ENCODE measurements at places on chromosomes 7 and 10.

DNA sequence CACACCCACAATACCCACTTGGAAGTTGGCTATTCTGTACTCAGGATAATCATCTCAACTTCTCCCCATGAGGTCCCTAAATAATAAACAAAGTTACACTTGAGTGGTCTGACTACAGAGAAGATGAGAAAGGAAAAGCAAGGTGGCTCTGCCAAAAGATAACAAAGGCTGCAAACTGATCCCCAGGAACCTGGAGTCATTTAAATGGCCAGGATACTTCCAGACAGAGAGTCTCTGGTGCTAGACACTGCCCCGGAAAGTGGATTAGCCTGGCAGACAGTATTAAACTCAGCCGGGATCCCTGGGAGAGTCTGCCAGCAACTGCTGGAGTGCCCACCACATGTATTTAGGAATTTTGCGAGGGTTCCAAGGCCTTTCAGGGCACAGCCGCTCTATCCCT is 93.7 kb downstream of the DGKI start:
- DNase-seq, result no peak

GRCh38 chr7:73431041-73431835 is 2.3 kb upstream of the FZD9 start:
- DNase-seq, result no peak

GRCh38 chr10:43225787-43226153 is 41.1 kb downstream of the RASGEF1A start:
- DNase-seq, result no peak

GRCh38 chr7:2287745-2288144 is 26.5 kb downstream of the SNX8 start:
- no peak for DNase-seq

DNA sequence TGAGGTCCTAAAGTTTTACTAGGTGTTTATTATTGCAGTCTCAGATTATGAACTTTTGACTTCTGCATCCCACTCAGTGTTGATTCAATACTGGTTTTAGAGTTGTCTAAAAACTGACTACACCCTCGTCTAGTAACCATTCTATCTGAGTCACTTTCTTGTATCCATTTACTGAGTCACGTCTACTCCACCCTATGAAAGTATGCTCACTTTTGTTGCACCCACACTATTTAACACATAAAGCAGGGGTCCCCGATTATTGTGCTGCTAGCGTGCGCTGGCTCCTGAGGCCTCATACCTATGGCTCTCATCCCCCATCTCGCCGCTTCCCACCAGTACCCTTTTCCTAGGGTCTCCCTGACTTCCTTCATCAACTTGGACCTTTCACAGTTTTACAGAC is 2.0 kb downstream of the SAMD9 start:
- DNase-seq, result no peak

- DNase-seq, result no peak
Observed at GRCh38 chr10:126842356-126842755, 62.9 kb upstream of the DOCK1 start.

- DNase-seq, result no peak
Observed at GRCh38 chr10:65194555-65194954, 1673.4 kb downstream of the REEP3 start.

- no peak for DNase-seq
Observed at GRCh38 chr7:83581667-83582435, 67.1 kb downstream of the SEMA3E start.

DNA sequence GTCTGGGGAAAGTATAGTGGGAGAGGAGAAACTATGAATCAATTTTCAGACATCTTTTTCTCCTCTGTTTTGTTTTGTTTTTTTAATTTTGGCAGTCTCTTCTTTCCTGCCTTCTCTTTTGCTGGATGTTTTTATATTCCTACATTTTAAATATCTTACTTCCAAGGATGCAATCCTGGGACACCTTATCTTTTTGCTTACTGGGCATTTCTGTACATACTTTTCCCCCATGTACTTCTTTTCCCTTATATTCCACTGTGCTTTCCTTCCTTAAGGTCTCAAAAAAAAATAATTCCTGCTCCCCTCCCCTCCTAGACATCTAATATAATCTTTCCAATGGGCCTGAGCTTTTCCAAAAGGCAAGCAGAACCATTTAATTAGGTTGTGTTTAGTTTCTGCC is 701.1 kb downstream of the NRG3 start:
- DNase-seq, result no peak

- no peak for DNase-seq
Observed at GRCh38 chr10:116451711-116452337, 24.2 kb downstream of the PNLIPRP3 start.

GRCh38 chr7:32594965-32595490 is 99.7 kb downstream of the AVL9 start:
- no peak for DNase-seq

- DNase-seq, result no peak
Observed at GRCh38 chr10:49650724-49651034, 28.8 kb upstream of the C10orf53 start.
